ENCODE measurements at places on chromosomes 6 and 20. TPM values are rescaled to one million over a fixed set of nuclear protein-coding genes. Genes with fewer than 3 reads are reported as not detected.

Gene PRL
- total RNA-seq, result 0.23 TPM

Gene STMND1
- 0.34 TPM for total RNA-seq

Gene HLA-DOA
- 5.8 TPM for total RNA-seq

- no peak for DNase-seq
These were observed 79.8 kb downstream of the QKI start for GRCh38 chr6:163494279-163494727.

Data from mesothelial cell of epicardium (in vitro differentiated cells).